Cerebellum (tissue), 4 donors: ENCODE measurements at places on chromosomes 7 and 10. TPM values are rescaled to one million over a fixed set of nuclear protein-coding genes. Genes with fewer than 3 reads are reported as not detected.

DNA sequence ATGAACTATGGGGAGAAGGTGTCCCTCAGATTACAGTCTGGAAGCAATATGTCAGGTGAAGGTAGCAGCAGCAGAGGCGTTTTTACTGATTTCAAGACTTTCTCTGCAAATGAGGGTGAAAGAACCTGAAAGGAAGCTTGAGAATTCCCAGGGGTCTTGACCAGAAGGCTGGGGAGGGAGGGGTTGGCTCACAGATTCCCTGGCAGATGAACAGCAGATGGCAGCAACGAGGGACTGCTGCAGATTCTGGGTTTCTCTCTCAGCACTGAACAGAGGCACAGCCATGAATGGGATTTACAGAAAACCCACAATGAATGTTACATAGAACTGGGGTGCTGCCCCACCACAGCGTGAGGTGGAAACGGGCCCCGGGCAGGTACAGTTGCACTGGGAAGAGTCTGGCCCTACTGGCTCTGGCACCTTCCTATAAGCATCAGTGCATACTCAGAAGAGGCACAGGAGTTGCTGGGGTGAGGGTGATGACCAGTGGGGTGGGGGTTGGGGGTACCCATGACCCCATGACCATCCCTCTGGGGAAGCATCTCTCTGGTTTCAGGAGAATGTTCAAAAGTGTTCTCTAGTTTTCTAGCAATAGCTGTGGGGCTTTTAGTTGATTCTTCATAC is 317.8 kb downstream of the SH2D4B start:
- DNase-seq: no peak

GRCh38 chr7:20330239-20330927 is at the start of gene ITGB8:
Gene ITGB8, plus strand, starts transcription at chr7:20330900. Its CDS starts 907 bp downstream, at chr7:20331807.
- peak; percentile 27 for DNase-seq

- no peak for DNase-seq
Observed at GRCh38 chr7:140876519-140877248, 48.0 kb downstream of the BRAF start.

DNA sequence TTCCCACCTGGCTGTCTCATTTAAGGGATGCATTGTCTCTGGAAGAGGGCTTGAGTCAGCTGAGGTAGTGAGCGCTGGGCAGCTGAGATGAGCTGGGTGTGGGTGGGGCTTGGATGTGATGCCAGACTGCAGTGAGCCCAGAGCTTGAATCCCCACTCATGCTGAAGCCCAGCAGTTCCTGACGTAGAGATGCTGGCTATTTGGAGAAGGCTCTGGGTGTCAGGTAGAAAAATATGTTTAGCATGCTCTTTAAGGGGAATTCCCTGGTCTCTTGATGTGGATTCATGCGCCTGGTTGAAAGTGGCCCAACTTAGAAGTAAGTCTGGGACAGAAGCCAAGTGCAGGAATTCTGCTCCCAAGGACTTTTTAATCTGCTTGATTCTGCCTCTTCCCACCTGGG is 241.5 kb upstream of the IGFBP3 start:
- no peak for DNase-seq

DNA sequence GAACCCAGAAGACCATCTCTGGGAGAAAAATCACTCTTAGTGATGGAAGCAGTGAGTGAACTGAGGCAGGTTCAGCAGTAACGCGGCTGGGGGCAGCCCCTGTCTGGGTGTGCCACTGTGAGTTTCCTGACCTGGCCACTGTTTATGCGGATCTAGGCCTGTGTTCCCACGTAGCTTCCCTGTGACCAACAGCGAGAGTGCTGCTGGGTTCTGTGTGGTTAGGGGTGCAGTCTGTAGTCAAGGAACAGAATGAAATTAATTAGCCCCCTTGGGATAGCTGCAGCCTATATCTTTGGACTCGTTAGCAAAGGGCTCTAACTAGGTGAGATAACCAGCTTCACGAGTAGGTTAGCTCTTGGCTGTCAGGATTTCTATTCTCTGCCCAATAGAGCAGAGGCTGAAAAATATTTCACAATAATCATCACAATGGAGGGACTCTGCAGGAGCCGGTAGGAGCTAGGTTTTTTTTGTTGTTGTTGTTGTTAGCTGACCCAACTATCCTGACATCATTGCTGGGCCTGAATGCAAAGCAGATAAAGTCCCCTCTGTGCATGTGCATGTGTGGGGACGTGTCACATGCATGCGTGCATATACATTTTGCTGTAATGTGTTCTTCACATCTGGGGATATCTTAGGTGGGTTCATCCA is 164.9 kb downstream of the TMEM178B start:
- DNase-seq: no peak

DNA sequence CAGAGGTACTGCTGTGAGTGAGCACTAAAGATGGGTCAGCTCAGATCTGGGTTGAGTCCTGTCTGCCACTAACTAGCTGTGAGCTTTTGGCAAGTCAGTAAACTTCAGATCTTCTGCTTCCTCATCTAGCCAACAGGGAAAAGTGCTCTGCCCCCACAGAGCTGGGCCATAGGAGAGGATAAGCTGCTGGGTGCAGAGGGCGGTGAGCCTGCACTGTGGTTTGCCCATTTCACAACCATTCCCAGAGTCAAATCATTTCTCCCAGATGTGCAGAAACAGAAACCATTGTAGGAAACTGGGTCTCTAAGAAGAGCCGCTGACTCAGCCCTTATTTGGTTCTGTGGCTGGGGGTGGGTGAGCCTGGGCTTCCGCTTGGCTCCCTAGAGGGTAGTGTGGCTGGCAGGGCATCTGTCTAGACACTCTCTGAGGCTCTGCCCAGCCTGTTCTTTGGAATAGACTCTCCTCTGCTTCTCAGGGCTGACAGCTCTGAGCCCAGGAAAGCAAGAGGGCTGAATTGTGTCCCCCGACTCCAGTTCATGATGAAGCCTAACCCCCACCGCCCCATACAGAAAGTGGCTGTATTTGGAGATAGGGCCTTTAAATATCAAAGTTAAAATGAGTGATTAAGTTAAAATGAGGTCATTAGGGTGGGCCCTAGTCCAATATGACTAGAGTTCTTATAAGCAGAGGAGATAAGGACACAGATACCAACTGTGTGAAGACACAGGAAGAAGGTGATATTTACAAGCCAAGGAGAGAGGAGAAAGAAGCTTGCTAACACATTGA is 29.5 kb upstream of the ARHGAP22 start:
- DNase-seq: no peak

GRCh38 chr10:131199646-131200045 is 111.9 kb downstream of the TCERG1L start:
- DNase-seq: no peak

DNA sequence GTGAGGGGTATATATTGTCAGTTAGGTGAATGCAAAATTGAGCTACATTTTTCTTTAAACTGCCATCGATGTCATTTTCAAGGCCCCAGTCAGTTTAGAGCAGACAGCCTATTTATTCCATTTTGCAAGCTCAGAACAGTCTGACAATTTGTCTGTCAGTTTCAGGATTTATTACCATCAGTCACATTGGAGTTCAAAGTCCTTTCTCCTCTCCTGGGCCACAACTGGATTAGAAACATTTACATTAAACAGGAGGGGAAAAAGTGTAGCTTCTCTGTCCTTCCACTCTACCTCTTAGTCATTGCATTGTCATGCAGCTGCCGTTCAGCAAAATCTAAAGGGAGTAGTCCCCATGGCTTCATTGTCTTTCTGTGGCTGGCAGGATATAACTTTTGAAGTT is 3.5 kb upstream of the GHITM start:
- DNase-seq: no peak

- DNase-seq: no peak
Observed at GRCh38 chr7:101990811-101991418, 173.5 kb downstream of the CUX1 start.

DNA sequence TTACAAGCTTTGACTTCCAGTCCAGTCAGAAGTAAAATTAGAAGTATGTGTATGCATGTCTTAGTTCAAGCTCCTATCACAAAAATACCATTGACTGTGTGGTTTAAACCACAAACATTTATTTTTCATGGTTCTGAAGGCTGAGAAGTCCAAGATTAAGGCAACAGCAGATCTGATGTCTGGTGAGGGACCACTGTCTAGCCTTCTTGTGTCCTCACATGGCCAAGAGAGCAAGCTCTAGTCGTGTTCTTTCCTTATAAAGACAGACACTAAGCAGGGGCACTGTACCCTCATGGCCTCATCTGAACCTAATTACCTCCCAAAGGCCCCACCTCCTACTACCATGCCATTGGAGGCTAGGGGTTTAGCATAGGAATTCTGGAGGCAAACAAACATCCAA is 41.3 kb upstream of the ARL4A start:
- no peak for DNase-seq

GRCh38 chr7:13879994-13880686 is 109.3 kb downstream of the ETV1 start:
- no peak for DNase-seq

- peak; percentile 46 for DNase-seq
Observed at GRCh38 chr10:49115015-49115795, at the start of gene VSTM4. Gene VSTM4, minus strand, starts transcription at chr10:49115522. Its CDS starts 37 bp downstream, at chr10:49115485.

GRCh38 chr7:113922049-113922448 is 3.2 kb upstream of the PPP1R3A start:
- no peak for DNase-seq

The FBXO24 gene
- 0.45 TPM for total RNA-seq

The MSS51 gene
- total RNA-seq: 6.5 TPM

The MBL2 gene
- not detected for total RNA-seq

The TLL2 gene
- 1.2 TPM for total RNA-seq

The RNLS gene
- total RNA-seq: 11.4 TPM

The C10orf105 gene
- 1.00 TPM for total RNA-seq

The AKR1C4 gene
- not detected for total RNA-seq

The NRF1 gene
- total RNA-seq: 28.3 TPM

The SLC18A2 gene
- total RNA-seq: 6.5 TPM

The SAMD9 gene
- total RNA-seq: 1.5 TPM
